ENCODE measurements at places on chromosomes 1 and 21. TPM values are rescaled to one million over a fixed set of nuclear protein-coding genes. Genes with fewer than 3 reads are reported as not detected.

The GABPB2 gene
- 10.2 TPM for polyA plus RNA-seq

The BRDT gene
- 0.17 TPM for polyA plus RNA-seq

The RIMS3 gene
- polyA plus RNA-seq, result 1.7 TPM

The RGS18 gene
- polyA plus RNA-seq, result 2.8 TPM

The NTPCR gene
- 62.4 TPM for polyA plus RNA-seq

The OVAAL gene
- not detected for polyA plus RNA-seq

The KIF21B gene
- polyA plus RNA-seq, result 2.3 TPM

The ANKRD45 gene
- polyA plus RNA-seq, result 6.2 TPM

The TNFRSF14 gene
- polyA plus RNA-seq, result 15.5 TPM

The IBA57 gene
- 4.6 TPM for polyA plus RNA-seq

The TRAF5 gene
- polyA plus RNA-seq, result 11.5 TPM

The ADGRL4 gene
- polyA plus RNA-seq, result 28.3 TPM

The BARHL2 gene
- not detected for polyA plus RNA-seq

The FCER1G gene
- 13.8 TPM for polyA plus RNA-seq

The PRDM16 gene
- polyA plus RNA-seq, result 4.8 TPM

The CRABP2 gene
- 78.4 TPM for polyA plus RNA-seq

The SLC22A15 gene
- polyA plus RNA-seq, result 6.4 TPM

The CNR2 gene
- 0.07 TPM for polyA plus RNA-seq

The LEMD1 gene
- 3.6 TPM for polyA plus RNA-seq

The ORC1 gene
- polyA plus RNA-seq, result 7.4 TPM

The FCRLB gene
- 3.3 TPM for polyA plus RNA-seq

The ROR1 gene
- polyA plus RNA-seq, result 35.7 TPM

The S100B gene
- polyA plus RNA-seq, result 2.1 TPM

The ISG15 gene
- polyA plus RNA-seq, result 9.4 TPM

The PAX7 gene
- polyA plus RNA-seq, result not detected

The FCER1A gene
- polyA plus RNA-seq, result 1.3 TPM

The PDC gene
- not detected for polyA plus RNA-seq

The PPFIA4 gene
- 6.7 TPM for polyA plus RNA-seq

The COL24A1 gene
- polyA plus RNA-seq, result 1.4 TPM

The PLEKHA6 gene
- 37.8 TPM for polyA plus RNA-seq

The MCOLN3 gene
- 7.0 TPM for polyA plus RNA-seq

The FAM177B gene
- not detected for polyA plus RNA-seq

The KRTAP7-1 gene
- not detected for polyA plus RNA-seq

The GPR25 gene
- polyA plus RNA-seq, result not detected

The LIN28A gene
- 0.06 TPM for polyA plus RNA-seq

The GJC2 gene
- polyA plus RNA-seq, result 0.51 TPM

The C1orf185 gene
- not detected for polyA plus RNA-seq

The SPRR4 gene
- not detected for polyA plus RNA-seq

The ESPN gene
- 10.4 TPM for polyA plus RNA-seq

The MMEL1 gene
- 2.5 TPM for polyA plus RNA-seq

The CFHR2 gene
- not detected for polyA plus RNA-seq

The BRINP2 gene
- 0.19 TPM for polyA plus RNA-seq

The ZNF593OS gene
- polyA plus RNA-seq, result 0.42 TPM

The UQCRHL gene
- 0.92 TPM for polyA plus RNA-seq

The FCRL5 gene
- polyA plus RNA-seq, result 0.10 TPM

The DIRAS3 gene
- polyA plus RNA-seq, result 1.8 TPM

The PDE9A gene
- 39.0 TPM for polyA plus RNA-seq

The FLG2 gene
- polyA plus RNA-seq, result 0.03 TPM

The HEYL gene
- 22.9 TPM for polyA plus RNA-seq

The CAMK1G gene
- polyA plus RNA-seq, result 6.2 TPM

The BRINP3 gene
- polyA plus RNA-seq, result 5.3 TPM

Data from right renal cortex interstitium (tissue), 3 donors.